Fibroblast of the aortic adventitia (primary cell): ENCODE measurements at places on chromosomes 6 and 20.
A peak's percentile ranks its signal among the peaks of the same experiment; 100 is the strongest.

DNA sequence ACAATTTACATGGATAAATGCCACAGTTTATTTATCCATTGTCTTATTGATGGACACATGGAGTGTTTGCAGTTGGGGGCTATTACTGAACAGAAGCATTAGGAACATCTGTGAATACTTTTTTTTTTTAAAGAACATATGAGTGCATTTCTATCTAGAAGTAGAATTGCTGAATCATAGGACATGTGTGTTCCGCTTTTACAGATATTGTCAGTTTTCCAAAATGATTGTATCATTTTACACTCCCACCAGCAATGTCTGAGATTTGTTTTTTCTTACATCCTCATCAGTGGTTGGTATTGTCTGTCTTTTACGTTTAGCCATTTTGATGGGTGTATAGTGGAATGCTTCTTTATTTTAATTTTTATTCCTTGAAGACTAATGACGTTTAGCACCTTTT lies 42.0 kb upstream of the ASIP start:
- no peak for DNase-seq

DNA sequence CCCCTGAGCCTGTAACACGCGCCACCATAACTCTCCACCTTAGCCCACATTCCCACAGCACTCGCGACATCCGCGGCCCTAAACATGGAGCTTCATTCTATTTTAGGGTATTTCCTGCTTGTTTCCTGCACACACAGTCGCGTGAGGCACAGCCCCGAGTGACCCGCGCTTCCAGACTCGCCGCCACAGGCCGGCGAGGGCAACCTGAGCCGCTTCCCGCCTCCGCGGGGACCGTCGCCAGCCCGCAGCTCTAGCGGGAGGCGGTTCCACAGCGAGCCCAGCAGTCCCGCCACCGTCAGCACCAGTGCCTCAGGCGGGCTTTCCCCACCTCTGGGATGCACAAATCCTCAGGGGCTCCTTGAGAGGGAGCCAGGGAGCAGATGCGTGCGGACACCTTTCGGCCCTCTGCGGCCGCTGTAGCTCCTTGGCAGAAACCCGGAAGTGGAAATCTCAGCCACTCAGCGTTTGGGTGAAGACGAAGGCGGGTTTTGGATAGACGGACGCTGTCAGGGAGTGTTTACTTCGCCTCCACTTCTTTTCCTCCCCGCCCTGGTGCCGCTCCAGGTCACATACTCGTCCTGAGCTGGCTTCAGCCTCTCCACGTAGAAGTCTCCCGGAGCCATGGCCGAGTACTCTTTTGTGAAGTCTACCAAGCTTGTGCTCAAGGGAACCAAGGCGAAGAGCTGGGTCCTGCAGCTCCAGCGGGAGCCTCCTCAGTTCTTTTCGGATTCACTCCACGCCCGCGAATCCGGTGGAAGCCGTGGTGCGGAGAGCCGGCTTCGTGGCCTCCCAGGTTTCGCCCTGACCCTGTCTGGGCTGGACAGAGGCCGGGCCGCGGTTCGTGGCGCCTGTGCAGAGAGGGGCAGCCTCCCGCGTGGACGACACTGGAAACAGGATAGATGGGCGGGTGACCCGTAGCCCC lies 2177.4 kb upstream of the DEFB115 start:
- peak; percentile 20 for DNase-seq

DNA sequence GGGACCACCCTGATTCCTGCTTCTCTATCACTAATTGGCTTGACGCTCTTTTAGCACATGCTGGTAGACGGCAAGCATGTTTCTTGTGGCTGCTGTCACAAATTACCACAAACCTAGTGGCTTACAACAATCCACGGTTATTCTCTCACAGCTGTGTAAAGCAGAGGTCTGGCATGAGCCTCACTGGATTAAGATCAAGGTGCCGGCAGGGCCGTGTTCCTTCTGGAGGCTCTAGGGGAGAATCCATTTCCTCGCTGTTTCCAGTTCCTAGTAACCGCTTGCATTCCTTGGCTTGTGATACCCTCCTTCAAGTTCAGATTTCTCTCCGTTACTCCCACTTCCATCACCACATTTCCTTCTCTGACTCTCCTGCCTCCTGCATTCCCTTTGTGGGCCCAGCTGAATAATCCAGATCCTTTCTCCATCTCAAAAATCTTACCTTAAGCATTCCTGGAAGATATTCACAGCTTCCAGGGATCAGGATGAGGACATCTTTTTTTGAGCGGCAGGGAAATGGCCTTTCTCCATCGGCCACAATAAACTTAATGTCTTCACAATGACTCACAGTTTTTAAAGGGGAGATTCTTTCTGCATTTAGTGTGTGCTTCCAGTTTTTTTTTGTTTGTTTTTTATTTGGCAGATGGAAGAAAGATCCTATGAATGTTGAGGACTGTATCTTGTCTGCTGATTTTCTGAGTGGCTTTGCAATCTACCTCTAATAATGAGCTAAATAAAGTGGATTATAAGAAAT lies 39.9 kb downstream of the BMP6 start:
- peak; percentile 15 for DNase-seq

GRCh38 chr6:156627524-156627923 lies 149.7 kb upstream of the ARID1B start:
- DNase-seq, result no peak

GRCh38 chr6:145809211-145809610 lies 5.4 kb downstream of the FBXO30 start:
- no peak for DNase-seq

DNA sequence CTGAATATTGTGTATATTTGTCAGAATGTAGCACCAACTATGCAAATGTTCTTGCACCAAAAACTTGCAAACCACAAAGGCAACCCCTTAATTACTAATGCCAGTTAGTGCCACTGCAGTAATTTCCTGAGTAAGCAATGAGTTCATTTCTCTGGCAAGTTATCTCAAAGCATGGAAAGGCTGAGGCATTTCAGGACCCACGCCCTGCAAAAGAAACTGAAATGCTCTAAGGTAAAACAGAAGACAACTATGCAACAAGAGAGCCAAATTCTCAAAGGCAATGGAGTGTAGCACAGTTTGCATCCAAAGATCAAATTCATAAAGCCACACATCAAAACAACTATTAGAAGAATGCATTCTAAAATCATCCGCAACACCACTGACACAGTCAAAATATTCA lies 994.4 kb downstream of the EYS start:
- no peak for DNase-seq
